Astrocyte of the hippocampus (primary cell): ENCODE measurements at places on chromosomes 7 and 10.

GRCh38 chr10:70234668-70235447 is 1.6 kb upstream of the PPA1 start:
- no peak for DNase-seq

DNA sequence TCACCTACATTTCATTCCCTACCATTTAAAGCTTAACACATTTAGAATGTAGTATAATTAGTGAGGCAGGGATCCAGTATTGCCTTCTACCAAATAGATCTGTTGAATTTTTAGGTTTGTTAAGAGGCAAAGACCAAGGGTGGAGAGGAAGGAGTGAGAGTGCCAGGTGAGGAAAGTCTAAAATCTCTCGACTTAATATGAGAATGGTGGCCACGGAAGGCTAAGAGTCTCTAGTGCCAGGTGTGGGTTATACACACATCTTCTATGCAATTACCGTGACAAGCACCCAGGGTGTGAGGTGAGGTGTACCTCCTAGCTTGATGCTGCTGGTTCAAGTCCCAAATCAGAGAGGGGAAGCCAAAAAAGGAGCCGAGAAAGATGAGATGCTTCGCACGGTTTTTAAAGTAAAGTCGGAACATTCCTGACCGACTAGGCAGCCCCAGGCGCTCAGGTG is 439 bp downstream of the IQUB start:
- DNase-seq = no peak

DNA sequence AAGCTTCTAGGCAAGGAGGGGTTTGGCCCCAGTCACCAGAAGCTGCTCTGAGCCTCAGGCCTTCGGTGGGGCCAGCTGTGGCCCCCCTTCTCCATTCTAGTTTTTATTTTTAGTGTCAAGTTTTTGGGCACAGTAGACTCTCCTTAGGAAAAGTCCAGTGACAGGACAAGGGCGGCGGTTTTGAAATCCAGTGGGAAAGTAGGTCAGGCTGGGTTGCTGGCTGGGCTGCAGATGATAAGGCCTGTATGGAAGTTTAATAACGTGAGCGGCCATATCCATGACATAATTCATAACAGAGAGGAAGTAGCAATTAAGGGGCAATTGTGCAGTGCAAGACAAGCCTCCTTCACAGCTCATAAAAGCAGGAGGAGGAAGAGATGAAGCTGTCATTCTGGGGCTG is 87.1 kb upstream of the ZNF716 start:
- no peak for DNase-seq

DNA sequence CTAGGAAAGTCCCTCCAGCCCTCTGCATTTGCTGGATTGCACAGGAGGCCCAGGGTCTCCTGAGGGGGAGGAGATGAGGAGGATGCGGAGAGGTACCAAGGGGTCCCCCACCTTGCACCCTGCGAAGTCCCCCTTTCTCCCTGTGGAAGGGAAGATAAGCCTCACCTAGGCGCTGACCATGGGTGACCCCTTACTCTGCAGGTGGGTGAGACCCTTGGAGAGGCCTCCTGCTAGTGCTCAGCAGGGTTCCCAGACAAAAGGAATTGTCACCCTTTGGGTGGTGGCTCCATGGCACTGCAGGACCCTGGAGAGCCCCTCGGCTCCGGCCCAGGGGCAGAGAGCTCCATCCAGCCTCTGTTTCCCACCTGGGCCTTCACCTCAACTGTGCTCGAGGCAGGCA is 107.0 kb upstream of the RET start:
- DNase-seq = no peak

DNA sequence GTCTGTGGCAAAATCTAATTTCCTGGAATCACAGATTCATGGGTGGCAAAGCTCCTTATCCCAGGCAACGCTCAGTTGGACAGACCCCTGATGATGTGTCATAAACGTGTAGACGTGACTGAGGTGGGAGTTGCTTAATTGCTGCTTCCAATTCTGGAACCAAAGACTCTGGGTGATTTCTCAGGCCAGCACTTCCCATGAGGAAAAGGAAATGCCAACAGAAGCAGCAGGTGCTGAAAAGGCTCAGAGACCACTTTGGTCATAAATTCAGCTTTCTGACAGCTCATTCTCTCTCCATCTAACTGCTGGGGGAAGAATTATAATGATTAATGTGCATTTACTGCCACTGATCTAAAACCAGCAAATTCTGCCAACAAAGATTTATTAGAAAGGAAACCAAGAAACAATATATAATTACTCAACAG is 88.7 kb downstream of the OSBPL3 start:
- no peak for DNase-seq

- DNase-seq = no peak
Observed at GRCh38 chr10:91156196-91156595, 64.3 kb upstream of the PCGF5 start.
